ENCODE measurements at places on chromosomes 13 and 19.
A peak's percentile ranks its signal among the peaks of the same experiment; 100 is the strongest.

DNA sequence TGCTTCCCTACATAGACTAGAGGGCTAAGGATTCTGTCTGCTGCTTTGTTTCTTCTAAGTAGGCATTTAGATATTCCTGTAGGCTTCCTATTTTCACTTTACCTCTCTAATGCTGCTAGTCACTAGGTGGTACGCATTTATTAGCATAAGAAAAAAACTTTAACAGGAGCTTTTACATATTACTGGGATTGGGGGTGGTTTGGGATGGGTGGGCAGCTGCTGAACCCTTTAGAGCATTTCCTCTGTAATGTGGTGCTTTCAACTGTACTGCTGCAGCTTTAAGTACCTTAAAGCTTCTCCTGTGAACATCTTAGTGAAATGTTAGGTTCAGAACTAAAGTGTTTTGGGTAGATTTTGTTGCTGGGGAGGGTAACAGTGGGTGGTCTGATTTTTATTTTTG, 92.6 kb downstream of the ZNF486 start:
- no peaks in the 10 kb centered on the region for H3K36me3 ChIP-seq
- H3K27ac ChIP-seq: no peak overlapping the region
- no peak for DNase-seq

DNA sequence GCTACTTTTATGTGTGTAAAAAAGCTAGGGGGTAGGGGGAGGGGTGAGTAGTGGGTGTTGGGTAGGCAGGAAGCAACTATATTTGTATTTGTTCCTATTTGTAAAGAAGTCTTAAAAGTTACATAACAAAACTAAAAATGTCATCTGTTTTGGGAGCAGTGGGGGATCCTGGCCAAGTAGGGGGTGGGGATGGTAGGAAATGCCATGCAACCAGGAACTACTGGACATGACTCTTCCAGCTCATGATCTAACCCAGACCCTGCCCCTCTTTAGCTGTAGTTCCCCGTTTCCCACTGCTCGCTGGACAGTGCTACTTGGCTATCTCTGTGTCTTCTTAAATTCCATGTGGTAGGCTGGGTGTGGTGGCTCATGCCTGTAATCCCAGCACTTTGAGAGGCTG, 3.2 kb downstream of the GTF3A start:
- peaks cover 69% of the 10 kb centered on the region for H3K4me1 ChIP-seq
- peak overlapping the region; percentile 79 for H3K4me3 ChIP-seq
- DNase-seq: no peak
- peaks cover 21% of the 10 kb centered on the region for H3K36me3 ChIP-seq

DNA sequence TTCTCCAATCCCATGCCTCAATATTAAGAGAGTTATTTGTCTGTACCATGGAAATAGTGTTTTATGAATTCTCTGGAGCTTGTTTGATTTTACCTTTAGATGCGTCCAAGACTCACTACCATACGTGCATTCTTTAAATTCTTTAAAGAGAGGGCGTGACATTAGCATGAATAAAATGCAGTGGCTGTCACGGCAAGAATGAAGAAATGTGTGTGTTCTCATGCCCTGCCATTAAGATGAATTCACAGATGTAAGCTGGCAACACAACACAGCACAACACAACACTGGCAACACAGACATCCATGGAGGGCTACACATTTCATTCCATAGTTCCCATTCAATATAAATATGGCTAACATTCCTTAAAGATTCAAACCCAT, 213.4 kb downstream of the ENOX1 start:
- peaks cover 45% of the 10 kb centered on the region for H3K27me3 ChIP-seq
- no peak overlapping the region for H3K27ac ChIP-seq
- no peak for DNase-seq
- peaks cover 8% of the 10 kb centered on the region for H3K4me1 ChIP-seq
- no peaks in the 10 kb centered on the region for H3K36me3 ChIP-seq

DNA sequence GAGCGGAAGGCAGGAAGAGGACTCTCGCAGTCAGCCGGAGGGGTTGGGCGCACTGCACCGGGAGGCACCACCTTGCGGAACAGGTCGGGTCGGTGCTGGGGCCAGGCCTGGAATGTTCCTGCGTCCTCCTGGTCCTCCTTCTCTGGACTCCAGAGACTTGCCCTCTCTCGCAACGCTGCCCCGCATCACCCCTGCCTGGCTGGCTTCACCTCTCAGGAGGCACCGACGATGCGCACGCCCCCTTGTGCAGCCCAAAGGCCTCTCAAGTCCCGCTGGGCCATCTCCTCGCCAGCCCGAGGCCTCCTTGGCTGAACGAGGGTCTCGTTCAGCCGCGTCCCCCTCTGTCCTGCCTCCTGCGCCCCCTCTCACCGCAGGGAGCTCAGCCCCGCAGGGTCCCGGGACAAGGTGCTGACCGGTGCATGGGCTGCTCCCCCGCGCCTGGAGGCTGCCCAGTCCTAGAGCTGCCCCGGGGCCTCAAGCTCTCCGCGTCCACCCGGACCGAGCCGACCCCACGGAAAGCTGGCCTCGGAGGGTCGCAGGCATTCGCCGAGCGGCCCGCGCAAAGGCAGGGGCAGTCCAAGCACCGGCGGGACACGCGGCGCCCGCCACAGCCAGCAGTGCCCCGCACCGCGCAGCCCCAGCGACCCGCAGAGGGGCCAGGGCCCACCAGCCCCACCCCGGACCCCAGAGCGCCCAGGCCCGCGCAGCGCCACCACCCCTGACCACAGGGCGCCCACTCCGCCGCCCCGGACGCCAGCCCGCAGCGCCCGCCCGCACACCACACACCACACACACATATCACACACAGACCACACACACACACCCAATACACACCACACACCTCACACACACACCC, 133.8 kb downstream of the CRYL1 start:
- H3K36me3 ChIP-seq: peaks cover 3% of the 10 kb centered on the region
- DNase-seq: no peak
- H3K27me3 ChIP-seq: no peaks in the 10 kb centered on the region

- no peak overlapping the region for H3K4me3 ChIP-seq
- H3K36me3 ChIP-seq: no peaks in the 10 kb centered on the region
- no peaks in the 10 kb centered on the region for H3K4me1 ChIP-seq
- DNase-seq: no peak
- H3K27me3 ChIP-seq: no peaks in the 10 kb centered on the region
These were observed 9.7 kb upstream of the ATP11A start for GRCh38 chr13:112679932-112680677.

- H3K4me1 ChIP-seq: no peaks in the 10 kb centered on the region
- H3K4me3 ChIP-seq: no peak overlapping the region
- DNase-seq: no peak
- no peak overlapping the region for H3K27ac ChIP-seq
- H3K27me3 ChIP-seq: no peaks in the 10 kb centered on the region
These were observed 619.2 kb upstream of the SGCG start for GRCh38 chr13:22561581-22561980.

DNA sequence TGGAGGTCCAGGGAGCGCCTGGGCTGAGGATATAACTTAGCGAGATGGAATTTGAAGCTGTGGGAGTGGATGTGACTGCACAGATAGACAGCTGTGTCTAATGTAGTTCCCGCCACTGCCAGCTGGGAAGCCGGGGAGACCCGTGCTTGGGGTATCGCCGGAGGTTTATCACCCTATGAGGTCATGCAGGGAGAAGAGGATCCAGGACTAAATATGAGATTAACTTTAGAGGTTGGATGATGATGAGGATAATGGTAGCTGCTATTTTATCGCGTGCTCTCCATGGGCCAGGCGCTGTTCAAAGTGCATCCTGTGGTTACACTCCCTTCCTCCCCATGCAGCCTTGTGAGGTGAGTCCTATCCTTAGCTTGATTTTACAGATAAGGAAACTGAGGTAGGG, 19.9 kb downstream of the SSC5D start:
- peaks cover 11% of the 10 kb centered on the region for H3K4me1 ChIP-seq
- peaks cover 2% of the 10 kb centered on the region for H3K36me3 ChIP-seq
- no peak for DNase-seq
- H3K4me3 ChIP-seq: no peak overlapping the region

GRCh38 chr19:14565298-14565679, 6.6 kb downstream of the NDUFB7 start:
- peaks cover 2% of the 10 kb centered on the region for H3K36me3 ChIP-seq
- DNase-seq: no peak
- peaks cover 38% of the 10 kb centered on the region for H3K4me1 ChIP-seq
- no peak overlapping the region for H3K27ac ChIP-seq
